ENCODE measurements at places on chromosomes 2 and 18. TPM values are rescaled to one million over a fixed set of nuclear protein-coding genes. Genes with fewer than 3 reads are reported as not detected.

ADCYAP1 gene
- 0.94 TPM for total RNA-seq

PROKR1 gene
- total RNA-seq: not detected

DRC1 gene
- total RNA-seq: 0.27 TPM

SETBP1 gene
- total RNA-seq: 0.38 TPM

PARD6G gene
- total RNA-seq: 0.75 TPM

GPR45 gene
- total RNA-seq: not detected

MAIP1 gene
- 20.2 TPM for total RNA-seq

CHRND gene
- not detected for total RNA-seq

POMC gene
- 0.66 TPM for total RNA-seq

ARHGEF33 gene
- 0.38 TPM for total RNA-seq

VWA3B gene
- total RNA-seq: not detected

AGXT gene
- not detected for total RNA-seq

AQP12A gene
- total RNA-seq: not detected

PLEK gene
- 0.09 TPM for total RNA-seq

MTX2 gene
- total RNA-seq: 27.2 TPM

CFAP221 gene
- not detected for total RNA-seq

OST4 gene
- 546 TPM for total RNA-seq

APCDD1 gene
- under 0.01 TPM for total RNA-seq

ROCK2 gene
- 40.4 TPM for total RNA-seq

CD207 gene
- under 0.01 TPM for total RNA-seq

RNF152 gene
- total RNA-seq: 41.8 TPM

RTN4 gene
- 145 TPM for total RNA-seq

FAM237A gene
- total RNA-seq: not detected

ODC1 gene
- 97.7 TPM for total RNA-seq

ERBB4 gene
- total RNA-seq: under 0.01 TPM

ALPG gene
- total RNA-seq: not detected

HOXD13 gene
- total RNA-seq: not detected

CKAP2L gene
- 3.0 TPM for total RNA-seq

ICOS gene
- total RNA-seq: not detected

LYPD6 gene
- total RNA-seq: 1.8 TPM

CCBE1 gene
- total RNA-seq: 1.5 TPM

CD8B gene
- not detected for total RNA-seq

ASAP2 gene
- 61.9 TPM for total RNA-seq

B4GALT6 gene
- 4.8 TPM for total RNA-seq

WNT10A gene
- not detected for total RNA-seq

KIAA1328 gene
- 4.3 TPM for total RNA-seq

RRM2 gene
- 17.1 TPM for total RNA-seq

DSC2 gene
- under 0.01 TPM for total RNA-seq

RTP5 gene
- total RNA-seq: not detected

DHRS9 gene
- 17.0 TPM for total RNA-seq

ALPP gene
- total RNA-seq: not detected

NEU4 gene
- total RNA-seq: not detected

FSIP2 gene
- 0.38 TPM for total RNA-seq

PJVK gene
- 0.66 TPM for total RNA-seq

PDE11A gene
- under 0.01 TPM for total RNA-seq
